ENCODE measurements at places on chromosomes 12 and 14.

- DNase-seq, result no peak
These were observed at the start of gene LYZ for GRCh38 chr12:69348162-69348938. Gene LYZ, plus strand, starts transcription at chr12:69348381. Its CDS starts 28 bp downstream, at chr12:69348409.

DNA sequence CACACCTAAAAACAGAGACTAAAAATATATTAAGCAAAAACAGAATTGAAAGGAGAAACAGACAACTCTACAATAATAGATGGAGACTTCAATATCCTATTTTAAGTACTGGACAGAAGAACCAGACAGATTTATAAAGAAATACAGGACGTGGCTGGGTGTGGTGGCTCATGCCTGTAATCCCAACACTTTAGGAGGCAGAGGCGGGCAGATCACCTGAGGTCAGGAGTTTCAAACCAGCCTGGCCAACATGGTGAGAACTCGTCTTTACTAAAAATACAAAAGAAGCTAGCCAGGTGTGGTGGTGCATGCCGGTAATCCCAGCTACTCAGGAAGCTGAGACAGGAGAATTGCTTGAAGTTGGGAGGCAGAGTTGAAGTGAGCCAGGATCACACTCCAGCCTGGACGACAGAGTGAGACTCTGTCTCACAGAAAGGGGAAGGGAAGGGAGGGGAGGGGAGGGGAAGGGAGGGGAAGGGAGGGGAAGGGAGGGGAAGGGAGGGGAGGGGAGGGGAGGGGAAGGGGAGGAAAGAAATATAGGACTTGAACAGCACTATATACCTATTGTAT is 53.0 kb downstream of the CDK17 start:
- DNase-seq, result no peak

DNA sequence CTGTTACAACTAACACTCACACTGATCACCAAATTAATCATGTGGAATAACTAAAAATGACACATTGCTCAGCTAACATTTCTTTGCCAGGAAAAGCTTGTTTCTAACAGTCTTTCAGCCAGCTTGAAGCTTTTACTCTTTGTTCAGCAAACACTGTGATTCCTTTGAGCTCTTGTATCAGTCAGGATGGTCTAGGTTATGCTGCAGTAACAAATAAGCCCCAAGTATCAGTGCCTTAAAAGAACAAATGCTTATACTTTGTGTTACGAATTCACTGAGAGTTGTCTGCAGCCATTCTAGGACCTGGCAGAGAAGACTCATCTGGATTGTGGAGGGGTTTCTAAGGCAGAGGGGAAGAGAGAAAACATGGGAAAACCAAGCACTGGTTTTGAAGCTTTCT is 47.6 kb upstream of the PIWIL1 start:
- DNase-seq, result no peak

GRCh38 chr14:35991356-35991755 is 165.2 kb downstream of the BRMS1L start:
- no peak for DNase-seq

- DNase-seq, result no peak
These were observed 73.4 kb downstream of the GAS2L3 start for GRCh38 chr12:100646896-100647295.

- no peak for DNase-seq
These were observed 36.0 kb upstream of the SNX6 start for GRCh38 chr14:34665785-34666435.

- DNase-seq, result no peak
These were observed 43.1 kb downstream of the CHST11 start for GRCh38 chr12:104499668-104500332.

DNA sequence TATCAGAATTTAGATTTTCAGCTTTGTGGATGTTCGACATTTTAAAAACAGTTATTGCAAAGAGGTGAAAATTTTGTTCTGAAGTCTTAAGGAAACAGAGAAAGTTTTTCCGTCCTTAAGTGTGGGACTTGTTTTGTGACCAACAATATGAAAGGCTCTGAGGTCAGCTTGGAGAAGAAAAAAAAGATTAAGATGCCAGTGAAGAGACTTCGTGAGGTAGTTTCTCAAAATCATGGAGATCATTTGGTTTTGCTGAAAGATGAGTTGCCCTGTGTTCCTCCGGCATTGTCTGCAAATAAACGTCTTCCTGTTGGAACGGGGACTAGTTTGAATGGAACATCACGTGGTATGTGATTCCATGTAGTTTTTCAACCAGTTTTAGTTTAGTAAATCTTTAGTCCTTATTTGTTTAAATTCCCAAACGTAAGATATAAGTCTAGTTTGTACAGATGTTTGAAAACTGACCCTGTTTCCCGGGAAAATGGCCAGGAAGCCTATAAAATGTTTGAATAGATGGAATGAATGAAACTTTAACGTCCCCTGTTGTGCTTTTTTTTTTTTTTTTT is 682 bp downstream of the KIAA0586 start:
- DNase-seq, result no peak

DNA sequence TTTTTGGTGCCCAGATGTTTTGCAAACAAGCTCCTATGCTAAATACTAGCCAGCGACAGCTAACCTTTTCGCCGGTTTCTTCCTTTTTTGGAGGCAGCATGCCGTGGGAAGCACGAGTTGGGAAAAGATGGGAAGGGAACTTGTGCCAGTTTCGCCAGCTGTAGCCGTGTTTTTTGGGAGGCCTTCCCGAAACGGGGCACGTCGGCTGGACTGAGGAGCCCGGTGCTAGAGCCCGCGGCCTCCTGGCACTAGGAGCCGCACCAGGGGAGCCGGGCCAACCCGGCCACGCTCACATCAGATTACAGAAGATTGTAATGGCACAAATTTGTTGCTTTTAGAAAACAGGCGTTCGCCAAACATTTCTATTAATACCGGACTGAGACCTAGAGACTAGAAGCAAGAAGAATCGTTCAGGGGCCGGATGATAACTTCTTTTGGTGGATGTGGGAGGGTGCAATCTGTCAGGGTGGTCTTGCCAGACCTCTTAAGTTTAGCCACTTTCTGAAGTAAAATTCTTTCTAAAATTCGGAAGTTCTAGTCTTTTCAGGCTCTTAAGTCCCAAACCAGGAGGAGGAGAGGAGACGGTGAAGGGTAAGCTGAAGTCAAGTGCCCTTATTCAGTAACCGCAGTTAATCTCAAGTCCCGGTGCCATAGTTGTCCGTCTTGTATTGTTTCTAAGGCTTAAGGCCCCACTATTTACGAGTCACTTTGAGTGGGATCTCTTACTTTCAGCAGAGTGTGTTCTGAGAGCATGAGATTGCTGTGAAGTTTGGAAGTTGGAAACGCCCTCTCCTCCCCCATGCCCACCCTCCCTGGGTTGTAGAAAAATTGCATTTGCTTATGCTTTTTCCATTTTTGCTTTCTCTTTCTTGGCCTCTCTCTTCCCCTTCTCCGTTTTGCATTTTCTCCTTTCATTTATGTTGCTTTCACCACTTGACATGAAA is 1.3 kb downstream of the RASSF3 start:
- DNase-seq, result peak; percentile 71

GRCh38 chr12:47885012-47885501 is 19.7 kb downstream of the VDR start:
- DNase-seq, result peak; percentile 89

DNA sequence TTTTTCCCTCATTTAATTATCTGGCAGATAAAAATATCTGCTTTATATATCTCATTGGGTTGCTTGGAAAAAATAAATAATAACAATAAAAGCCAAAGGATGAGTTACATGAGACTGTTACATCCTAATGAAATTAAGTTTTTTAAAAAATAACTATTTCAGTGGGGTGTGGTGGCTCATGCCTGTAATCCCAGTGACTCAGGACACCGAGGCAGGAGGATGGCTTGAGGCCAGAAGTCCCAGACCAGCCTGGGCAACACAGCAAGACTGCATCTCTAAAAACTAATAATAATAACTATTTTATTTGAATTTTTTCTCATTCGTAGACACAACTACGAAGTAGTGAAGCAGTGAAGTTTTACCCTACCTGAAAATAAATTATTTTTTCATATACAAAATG is 103.3 kb downstream of the BCAT1 start:
- DNase-seq, result no peak

DNA sequence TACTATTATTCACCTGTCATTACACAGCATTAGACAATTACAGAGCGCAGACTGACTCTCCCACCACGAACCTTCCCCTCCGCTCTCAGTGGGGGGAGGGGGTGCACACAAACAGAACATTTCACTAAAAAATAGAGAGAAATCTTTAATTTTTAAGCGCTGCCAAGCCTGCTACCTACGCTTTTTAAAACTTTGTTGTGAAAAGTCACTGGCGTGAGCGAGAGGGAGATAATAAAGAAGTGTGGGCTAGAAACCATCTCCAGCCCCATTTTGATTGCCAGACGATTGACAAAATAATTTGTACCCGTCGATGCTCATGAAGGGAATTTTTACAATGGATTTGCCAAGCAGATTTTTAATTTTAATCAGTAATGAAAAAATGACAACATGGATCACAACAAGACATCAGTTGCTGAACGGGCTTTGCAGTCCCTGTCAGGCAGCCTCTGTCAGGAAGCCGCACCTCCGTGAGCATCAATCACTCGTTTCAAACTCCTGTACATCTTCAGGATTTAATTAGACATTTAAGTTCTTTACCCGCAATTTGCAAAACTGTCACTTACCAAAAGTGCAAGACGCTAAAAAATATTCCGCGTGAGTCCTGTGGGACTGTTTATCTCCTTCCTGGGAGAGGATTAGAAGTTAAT is 209.1 kb downstream of the BCL11B start:
- no peak for DNase-seq

DNA sequence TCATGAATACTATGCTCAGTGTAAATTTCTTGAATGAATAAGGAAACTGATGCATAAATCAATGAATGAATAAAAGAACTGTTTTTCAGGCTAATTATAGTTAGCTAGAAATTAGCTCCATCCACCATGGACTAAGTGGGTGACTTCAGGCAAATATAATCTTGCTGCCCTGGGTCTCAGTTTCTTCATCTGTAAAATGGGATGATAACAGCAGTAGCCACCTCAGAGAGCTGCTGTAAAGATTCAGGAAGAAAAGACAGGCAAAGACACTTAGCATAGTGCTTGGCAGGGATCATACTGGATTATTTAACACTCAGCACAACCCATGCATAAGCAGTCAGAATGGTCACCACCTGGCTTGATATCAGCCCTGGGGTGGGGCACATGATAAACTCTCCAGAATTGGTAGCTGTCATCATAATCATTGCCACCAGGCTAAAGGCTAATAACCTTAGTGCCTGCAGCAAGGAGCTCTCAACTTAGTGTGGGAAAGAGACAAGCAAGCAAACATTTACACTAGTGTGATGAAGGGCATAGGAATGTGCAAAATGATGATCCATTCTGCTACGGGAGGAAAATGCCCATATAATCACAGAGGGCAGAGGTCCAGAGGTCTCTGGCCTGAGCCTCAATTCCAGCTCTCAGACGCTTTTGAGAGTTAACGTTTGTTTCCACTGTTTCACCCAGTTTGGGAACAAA is 234.7 kb upstream of the TBX3 start:
- no peak for DNase-seq

DNA sequence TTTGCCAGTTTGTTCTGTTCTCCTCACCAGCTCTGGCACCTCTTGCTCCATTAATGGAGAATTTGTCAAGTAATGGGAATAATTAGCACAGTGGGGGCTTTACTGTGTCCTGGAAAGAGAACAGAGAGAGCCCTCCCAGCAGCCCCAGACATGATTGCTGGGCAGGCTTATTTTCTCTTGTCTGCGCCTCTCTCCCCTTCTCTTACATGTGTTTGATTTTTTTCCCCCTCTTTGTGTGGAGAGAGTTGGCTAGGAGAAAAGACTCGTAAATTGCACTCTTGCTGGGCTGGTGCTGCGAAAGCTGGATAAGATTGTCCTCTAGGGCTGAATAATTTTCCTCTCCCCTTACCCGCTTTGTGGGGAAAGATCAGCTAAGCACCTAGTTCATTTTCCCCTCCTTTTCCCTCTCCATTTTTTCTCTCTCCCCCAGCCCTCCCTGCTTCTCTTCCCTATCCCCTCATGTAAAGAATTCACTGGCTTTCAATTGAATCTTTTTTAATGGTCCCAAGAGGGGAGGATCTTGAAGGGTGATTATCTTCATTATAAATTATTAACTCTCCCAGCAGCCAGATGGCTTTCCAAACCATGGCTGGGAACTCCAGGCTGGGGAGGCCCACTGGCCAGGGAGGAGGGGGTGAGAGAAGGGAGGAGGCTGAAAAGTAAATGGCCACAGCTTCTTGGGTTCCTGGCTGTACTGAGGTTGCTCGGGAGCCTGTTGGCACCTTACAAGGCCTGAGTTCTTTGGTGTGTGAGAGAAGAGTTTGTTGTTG is 62.2 kb downstream of the NRXN3 start:
- no peak for DNase-seq

- DNase-seq, result no peak
These were observed 378.4 kb downstream of the CCDC91 start for GRCh38 chr12:28568704-28569103.

DNA sequence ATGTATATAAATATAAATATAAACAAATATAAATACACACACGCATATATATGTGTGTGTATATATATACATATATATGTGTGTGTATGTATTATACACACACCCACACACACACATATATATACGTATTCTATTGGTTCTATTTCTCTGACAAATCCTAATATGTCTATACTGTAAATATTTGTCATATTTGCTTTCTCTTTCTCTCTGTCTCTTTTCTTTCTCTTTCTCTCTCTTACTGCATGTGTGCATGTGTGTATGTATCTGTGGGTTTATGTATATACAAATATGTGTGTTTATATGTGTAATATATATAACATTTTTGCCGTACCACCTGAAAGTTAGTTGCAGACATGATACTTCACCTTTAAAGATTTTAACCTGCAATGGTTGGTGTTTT is 174.2 kb upstream of the PLEKHG7 start:
- no peak for DNase-seq

DNA sequence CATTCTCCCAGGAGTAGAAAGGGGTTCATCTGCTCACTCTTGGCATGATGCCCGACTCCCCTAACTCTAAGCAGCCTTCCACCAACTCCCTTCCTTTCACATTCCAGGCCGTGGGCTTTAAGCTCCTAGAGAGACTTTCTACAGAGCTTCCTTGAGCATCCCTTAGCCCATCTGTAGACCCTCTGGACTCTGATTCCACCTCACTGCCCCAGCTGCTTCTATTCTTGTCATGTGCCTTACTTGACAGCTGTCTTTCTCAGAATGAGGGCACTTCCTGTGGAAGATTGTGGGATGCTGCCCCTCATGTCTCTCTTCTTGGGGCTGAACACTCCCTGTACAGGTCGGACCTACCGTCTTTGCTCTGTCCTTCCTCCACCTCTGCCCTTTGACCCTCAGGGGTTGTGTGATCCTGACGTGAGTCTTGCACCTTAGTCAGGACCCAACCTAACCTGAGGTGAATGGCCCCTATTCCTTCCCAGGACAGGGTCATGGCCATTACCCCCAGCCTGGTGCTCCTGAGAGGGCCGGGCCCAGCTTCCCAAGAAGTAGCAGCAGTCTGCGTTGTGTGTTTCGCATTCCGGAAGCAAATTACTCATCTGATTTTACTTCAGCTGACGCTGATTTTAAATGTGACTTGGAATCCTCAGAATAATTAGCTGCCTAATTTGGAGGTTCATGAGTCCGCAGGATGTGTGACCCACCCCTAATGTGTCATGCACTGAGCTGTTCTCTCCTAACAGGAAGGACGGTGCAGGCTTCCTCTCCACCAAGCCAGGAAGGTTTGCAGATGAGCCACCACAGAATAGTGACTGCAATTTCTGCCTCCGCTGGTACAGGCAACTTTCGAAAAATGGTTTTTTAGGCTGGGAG is 2.7 kb upstream of the GALNT6 start:
- DNase-seq, result peak; percentile 81

All from activated effector memory CD4-positive, alpha-beta T cell treated with anti-CD3 and anti-CD28 coated beads, Interleukin-2, amount 50 U/mL, for 16 hours (primary cell).